ENCODE measurements at places on chromosomes 3 and 15.

DNA sequence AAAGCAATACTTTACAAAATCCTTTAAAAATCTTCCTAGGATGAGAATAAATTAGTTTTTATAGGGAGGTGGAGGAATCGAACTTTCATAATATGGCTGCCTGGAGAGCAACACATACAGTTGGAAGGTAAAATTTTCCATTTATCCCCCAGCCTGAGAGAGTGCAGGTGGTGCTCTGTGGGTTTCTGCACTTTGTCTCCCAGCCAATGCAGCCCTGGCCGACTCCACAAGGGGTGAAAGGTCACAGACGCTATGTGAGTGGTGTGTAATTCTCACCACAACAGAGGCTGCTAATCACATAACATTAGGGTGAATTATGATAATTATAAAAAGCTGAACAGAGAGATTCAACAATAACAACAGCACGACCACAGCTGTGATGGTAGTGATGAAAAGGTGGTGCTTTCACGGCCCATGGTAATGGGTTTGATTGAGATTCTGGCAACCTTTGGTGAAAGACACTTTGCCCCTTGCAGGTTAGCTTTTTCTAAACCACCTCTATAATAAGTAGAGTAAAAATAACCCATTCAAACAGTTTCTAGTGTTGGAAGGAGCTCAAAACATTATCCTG, 30.1 kb upstream of the NANOGP8 start:
- no peak for DNase-seq

- no peak for DNase-seq
These were observed 115.4 kb downstream of the MYLK start for GRCh38 chr3:123768480-123769355.

GRCh38 chr3:107718547-107718946, 195.8 kb downstream of the BBX start:
- DNase-seq: no peak

- DNase-seq: no peak
These were observed at the start of gene C3orf70 for GRCh38 chr3:185152410-185153170. C3orf70 (minus strand) TSS chr3:185153060; CDS start chr3:185152823, 237 bp downstream.

- no peak for DNase-seq
These were observed 2.2 kb upstream of the ISG20 start for GRCh38 chr15:88636654-88637053.

GRCh38 chr3:37730825-37731224, 130.9 kb upstream of the CTDSPL start:
- DNase-seq: no peak

GRCh38 chr15:72105111-72105510, 12.8 kb downstream of the MYO9A start:
- DNase-seq: no peak

DNA sequence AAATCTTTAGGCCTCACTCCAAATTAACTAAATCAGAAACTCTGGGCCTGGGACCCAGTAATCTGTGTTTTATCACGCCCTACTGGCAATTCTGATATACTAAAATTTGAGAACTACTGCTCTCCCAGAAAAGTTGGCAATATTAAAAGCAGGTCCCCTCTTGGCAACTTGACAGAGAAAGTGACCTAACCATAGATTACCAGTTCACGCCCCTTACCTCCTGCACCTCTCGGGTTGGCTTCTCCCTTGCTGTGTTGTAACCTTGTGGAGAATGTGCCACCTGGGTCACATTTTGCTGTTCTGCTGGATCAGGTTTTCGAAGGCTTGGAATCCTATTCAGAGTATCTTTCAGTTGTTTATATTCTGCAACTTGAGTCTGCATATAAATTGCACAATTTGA, 59.1 kb downstream of the GOLIM4 start:
- no peak for DNase-seq

DNA sequence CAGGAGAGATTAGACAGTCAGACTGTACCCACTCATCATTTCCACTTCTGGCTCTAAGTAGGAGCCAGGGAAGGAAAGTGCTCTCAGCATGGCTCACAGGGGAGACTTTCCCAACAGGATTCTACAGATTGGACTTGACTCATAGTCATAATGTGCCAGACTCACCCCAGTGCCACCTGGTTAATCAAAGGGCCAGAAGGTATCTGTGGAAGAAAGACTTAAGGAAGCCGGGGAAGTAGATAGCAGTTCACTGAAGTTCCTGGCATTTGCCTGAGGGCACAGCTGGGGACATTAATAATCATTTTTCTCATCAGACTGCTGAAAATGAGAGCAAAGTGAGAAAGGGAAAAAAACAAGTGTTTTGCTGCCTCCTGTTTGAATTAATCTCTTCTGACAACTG, 717.5 kb downstream of the TUSC7 start:
- DNase-seq: no peak

DNA sequence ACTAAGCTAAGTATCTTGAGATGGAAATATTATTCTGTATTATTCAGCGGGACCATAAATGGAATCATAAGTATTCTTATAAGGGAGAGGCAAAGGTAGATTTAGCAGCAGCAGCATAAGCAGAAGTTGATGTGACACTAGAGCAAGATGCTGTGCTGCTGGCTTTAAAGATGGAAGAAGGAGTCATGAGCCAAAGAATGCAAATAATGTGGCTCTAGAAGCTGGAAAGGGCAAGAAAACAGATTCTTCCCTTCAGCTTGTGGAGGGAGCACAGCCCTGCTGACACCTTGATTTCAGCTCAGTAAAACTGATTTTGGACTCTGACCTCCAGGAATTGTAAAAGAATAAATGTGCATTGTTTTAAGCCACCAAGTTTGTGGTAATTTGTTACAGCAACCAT, 144.2 kb upstream of the ANKRD28 start:
- DNase-seq: no peak

DNA sequence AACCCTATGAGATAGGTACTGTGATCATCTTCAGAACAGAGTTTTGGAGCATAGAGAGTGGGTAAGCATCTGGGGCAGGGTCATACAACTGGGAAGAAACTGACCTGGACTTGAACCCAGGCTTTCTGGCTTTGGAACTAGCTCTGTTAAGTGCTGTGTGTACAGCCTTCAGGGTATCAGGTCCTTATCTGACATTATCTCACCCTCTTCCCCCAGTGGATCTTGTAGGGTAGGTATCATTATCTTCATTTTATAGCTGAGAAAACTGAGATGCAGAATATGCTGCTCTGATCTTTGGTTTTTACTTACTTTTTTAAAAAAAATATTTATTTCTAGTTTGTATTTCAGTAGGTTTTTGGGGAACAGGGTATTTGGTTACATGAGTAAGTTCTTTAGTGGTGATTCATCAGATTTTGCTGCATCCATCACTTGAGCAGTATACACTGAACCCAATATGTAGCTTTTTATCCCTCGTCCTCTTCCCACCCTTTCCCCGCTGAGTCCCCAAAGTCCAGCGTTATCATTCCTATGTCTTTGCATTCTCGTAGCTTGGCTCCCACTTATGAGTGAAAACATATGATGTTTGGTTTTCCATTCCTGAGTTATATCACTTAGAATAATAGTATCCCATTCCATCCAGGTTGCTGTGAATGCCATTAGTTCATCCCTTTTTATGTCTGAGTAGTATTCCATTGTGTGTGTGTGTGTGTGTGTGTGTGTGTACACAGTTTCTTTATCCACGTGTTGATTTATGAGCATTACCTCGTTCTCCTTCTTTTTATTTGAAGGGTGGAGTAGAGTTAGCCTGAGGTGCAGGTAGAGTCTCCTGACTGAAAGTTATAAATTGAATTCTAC, 271.2 kb downstream of the PTPRG start:
- DNase-seq: no peak

DNA sequence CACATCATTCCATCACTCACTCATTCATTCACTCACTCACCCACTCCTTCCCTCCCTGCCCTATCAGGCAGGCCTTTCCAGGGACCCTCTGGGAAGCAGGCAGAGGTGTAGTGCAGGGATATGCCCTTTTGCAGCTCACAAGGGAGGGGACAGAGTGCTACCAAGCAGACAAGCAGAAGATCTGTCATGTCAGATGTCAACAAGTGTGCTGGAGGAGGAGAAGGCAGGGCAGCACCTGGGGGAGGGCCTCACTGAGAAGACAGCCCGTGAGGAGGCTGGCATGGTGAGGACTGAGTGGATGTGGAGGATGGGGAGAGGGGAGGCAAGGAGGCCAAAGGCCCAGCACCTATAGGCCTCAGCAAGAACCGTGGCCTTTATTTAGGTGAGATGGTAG, 15.3 kb downstream of the ABTB1 start:
- no peak for DNase-seq

- no peak for DNase-seq
These were observed 45.1 kb upstream of the FGD5 start for GRCh38 chr3:14773691-14774128.

DNA sequence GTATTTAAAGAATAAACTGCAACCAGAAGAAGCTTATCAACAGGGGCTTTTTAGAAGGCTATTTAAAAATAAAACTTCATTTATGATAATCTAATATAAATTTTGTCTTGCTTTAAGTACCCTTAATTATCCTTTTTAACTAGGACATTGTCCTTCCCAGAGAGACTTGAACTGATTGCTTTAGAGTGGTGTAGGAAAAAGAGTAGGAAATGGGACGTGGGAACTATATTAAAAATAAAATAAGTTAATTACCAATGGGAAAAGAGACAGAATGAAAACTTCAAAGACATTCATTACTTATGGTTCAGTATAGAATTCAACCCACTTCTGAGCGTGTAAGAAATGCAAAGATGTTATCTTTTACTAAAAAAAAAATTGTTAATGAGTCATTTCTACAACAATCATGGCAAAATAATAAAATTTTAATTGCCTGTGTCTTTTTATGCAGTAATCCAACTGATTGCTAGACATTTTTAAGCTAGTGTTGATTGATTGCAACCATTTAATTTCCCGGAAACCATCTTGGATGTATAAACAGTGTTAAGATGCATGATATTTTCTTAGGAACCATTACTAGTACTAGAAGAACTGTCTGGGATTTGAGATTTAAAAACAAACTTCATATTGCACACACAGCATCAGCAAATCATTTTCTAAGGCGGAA, 298.8 kb upstream of the UMPS start:
- no peak for DNase-seq

DNA sequence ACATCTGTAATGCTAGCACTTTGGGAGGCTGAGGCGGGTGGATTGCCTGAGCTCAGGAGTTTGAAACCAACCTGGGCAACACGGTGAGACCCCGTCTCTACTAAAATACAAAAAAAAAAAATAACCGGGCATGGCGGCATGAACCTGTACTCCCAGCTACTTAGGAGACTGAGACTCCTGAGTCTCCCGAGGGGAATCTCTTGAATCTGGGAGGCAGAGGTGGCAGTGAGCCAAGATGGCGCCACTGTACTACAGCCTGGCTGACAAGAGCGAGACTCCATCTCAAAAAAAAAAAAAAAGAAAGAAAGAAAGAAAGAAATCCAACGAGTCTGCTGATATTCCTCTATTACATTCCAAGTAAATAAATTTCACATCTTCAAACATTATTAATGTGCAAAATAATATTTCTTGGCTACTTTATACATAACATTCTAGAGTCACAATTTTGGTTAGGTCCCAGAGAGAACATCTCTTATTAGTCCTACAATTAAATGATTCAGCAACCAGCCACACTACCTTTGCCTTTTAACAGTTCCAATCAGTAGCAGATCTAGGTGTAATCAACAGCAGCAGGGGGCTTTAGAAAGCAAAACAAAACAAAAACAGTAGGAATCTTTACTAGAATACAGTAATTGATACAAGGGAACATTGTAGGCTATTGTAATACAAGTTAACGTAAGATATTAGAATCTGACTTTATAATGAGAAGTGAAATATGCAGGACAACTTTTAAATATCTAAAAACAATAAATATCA, 195.8 kb downstream of the TBC1D5 start:
- no peak for DNase-seq

- DNase-seq: no peak
These were observed 1.6 kb downstream of the STRA6 start for GRCh38 chr15:74200871-74201419.

DNA sequence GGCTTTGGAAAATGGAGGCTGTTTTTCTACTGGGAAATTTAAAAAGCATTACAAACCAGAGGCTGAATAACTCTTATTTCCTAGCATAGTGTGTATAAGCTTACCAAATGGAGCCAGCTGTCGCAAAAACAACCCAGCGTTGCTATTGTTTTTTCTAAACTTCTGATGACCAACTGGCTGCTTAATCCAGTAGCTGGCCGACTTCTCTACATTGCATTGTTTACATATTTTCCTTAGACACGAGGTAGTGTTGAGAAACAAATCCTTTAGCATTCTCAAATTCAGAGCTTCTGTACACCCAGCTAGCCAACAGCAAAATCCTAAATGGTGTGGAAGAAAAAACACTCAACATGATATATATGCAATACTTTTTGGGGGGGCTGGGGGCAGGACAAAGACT, 161.0 kb upstream of the ADAMTS9 start:
- no peak for DNase-seq

GRCh38 chr3:145865399-145866018, 295.5 kb downstream of the PLOD2 start:
- DNase-seq: no peak
